ENCODE measurements at places on chromosomes 5 and 9.
A peak's percentile ranks its signal among the peaks of the same experiment; 100 is the strongest.

GRCh38 chr9:112086627-112087026 is 88.5 kb downstream of the SUSD1 start:
- no peak for DNase-seq

- DNase-seq: no peak
Measured at GRCh38 chr9:84517026-84517425, 152.5 kb upstream of the NTRK2 start.

- no peak for DNase-seq
Measured at GRCh38 chr9:107279086-107279485, 4.0 kb upstream of the RAD23B start.

DNA sequence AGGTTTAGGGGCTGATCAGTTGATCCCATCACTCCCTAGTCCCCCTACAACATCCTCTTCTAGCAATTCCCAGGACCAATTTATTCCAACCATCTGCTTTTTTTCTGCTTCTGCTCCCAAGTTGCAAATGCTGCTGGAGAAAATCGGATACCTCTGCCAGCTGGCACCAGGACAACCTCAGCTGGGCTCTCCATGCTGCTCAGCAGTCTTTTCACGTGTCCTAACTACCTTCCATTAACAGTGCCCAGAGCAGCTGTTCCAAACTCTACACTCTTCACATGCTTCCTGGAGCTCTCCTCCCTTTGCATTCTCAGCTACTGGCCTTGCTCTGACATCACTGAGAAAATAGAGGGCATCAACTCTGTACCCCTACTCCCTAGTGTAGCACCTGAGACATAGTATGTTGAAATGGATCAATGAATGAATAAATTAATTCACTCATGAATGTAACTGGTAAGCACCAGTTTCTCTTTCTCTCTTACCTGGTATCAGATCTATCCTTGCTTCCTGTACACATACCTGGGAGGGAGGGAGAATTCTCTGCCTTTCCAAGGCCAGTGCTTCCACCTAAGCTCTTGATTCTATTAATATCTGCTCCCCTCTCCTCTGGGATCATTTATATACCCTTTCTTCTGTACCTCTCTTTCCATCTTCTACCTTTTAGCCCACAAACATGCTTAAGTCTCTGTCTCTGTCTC is 191.0 kb downstream of the RAB3C start:
- no peak for DNase-seq

DNA sequence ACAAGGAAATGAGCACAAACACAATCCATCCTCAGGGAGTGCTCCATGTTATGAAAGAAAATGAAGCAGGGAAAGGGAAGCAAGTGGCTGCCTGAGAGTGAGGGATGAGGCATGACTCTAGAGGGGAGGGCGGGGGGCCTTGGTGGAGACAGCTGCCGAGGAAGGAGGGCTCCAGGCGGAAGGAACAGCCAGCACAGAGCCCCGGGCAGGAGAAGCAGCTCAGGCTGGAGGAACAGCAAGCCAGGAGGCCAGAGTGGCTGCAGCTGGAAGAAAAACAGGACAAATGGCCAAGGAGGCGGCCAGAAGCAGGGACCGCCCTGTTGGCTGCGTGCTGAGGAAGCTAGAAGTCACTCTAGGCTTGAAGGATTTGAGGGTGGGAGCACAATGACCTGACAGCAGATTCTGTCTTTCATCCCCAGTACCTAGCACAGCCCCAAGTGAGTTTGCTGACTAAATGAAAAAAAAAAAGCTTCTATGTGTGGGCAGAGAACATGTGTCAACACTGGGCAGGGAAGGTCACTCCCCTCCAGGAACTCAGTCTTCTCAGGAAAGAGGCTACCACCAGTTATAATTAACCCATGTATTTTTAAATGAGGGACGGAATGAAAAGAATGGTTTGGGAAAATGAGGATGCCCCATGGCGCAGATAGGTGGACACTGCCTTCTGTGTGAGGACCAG is 142.8 kb downstream of the DCP2 start:
- DNase-seq: no peak

GRCh38 chr9:28249424-28249823 is 676.1 kb upstream of the C9orf72 start:
- DNase-seq: no peak

DNA sequence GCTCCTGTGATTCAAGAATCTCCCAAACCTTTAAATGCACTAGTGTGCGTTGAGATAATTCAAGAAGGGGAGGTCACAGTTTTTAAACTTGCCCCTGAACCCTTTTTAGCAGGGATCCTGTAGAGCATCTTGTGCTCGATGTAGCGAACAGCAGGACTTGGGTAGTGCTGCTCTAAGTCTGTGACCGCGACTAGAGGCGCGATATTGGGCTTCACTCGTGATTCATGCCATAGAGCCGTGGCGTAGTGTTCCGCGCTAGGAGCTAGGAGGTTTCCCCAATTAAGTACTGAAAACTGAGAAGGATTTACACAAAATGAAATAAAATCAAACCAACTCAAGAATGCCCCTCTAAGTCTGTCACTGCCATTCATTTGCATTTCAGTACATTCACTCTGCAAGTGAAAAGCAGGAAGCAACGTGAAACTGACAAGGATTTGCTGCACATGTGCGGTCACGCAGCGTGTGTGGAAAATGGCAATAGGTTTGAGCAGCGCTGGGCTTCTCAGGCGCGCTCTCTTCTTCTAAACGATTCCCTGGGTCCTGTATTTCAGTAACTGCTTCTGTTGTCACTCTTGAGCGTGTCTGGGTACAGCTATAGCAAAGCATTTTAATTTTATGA is 1135.9 kb upstream of the WWC1 start:
- DNase-seq: no peak

GRCh38 chr5:157219491-157220271 is 39.0 kb downstream of the ITK start:
- DNase-seq: no peak

- no peak for DNase-seq
Measured at GRCh38 chr5:40386289-40386688, 293.4 kb upstream of the PTGER4 start.

- DNase-seq: no peak
Measured at GRCh38 chr5:123756816-123757215, 244.8 kb downstream of the CSNK1G3 start.

GRCh38 chr9:14293801-14294200 is 20.1 kb downstream of the NFIB start:
- no peak for DNase-seq

- no peak for DNase-seq
Measured at GRCh38 chr9:35996358-35996970, 38.5 kb upstream of the OR2S2 start.

DNA sequence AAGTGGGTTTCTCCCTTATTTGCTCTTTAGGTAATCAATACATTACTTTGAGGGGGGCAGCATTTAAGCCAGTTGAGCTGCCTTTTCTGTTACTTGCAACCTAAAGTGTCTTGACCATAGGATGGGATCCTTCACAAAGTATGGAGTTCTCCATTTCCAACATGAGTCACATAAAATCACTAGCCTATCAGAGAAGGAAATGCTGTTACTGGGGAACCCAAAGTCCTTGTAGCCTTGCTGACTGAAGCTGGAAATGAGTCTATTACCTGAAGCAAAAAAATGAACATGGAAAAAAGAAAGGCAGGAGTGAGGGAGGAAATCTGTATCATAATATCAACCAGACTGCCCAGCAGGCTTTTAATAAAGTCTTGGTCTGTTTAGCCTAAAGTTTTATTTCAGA is 42.8 kb upstream of the SLIT3 start:
- DNase-seq: no peak

GRCh38 chr5:43410414-43410813 is 1.8 kb downstream of the CCL28 start:
- DNase-seq: no peak

DNA sequence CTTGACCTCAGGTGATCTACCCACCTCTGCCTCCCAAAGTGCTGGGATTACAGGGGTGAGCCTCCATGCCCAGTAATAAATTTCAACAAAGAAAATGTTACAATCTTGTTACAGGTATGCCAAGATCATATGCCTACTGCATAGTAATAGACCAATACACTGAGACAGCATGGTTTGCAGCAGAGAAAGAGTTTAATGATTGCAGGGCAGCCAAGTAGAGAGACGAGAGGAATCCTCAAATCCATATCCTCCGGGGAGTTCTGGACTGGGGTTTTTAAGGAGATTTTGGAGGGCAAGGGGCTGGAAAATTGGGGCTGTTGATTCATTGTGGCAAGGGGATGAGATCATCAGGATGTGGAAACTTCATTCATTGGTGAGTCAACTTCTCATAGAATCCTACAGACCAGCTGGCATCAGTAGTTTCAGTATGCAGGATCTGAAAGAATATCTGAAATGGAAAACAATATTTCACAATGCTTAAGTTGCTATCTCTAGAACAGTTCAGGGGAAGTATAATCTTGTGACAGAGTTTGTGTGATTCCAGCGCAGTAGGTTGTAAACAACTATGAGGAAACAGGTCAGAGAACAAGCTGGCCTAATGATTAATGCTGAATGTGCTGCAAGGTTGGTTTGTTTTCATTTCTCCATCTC is 14.8 kb upstream of the TUT7 start:
- DNase-seq: no peak

GRCh38 chr5:89436464-89436863 is 553.5 kb upstream of the MEF2C start:
- DNase-seq: no peak

- DNase-seq: no peak
Measured at GRCh38 chr5:102090770-102091169, 205.3 kb downstream of the SLCO4C1 start.

GRCh38 chr5:65141493-65141892 is 340.2 kb downstream of the ADAMTS6 start:
- no peak for DNase-seq

GRCh38 chr9:123722378-123722777 is 207.5 kb downstream of the DENND1A start:
- DNase-seq: no peak

DNA sequence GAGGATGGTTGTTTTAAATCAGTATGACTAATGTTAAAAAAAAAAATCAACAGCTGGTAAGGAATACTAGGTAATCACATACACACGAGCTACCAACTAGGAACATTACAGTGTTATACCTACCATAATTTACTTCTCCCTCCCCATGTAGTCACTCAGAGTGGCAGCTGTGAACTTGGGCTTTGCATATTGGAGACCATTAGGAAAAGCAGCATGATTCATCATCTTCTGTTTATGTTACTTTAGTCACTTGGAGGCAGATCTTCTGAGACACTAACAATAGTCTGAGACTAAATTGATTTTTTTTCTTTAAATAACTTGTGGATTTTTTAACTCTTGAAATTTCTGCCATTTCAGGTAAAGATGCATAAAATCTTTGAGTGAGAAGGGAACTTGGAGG is 141.5 kb upstream of the NR4A3 start:
- no peak for DNase-seq

- DNase-seq: no peak
Measured at GRCh38 chr5:17182494-17182893, 34.9 kb upstream of the BASP1 start.

GRCh38 chr9:77433675-77434445 is 214.3 kb downstream of the GNA14 start:
- DNase-seq: peak; percentile 11

DNA sequence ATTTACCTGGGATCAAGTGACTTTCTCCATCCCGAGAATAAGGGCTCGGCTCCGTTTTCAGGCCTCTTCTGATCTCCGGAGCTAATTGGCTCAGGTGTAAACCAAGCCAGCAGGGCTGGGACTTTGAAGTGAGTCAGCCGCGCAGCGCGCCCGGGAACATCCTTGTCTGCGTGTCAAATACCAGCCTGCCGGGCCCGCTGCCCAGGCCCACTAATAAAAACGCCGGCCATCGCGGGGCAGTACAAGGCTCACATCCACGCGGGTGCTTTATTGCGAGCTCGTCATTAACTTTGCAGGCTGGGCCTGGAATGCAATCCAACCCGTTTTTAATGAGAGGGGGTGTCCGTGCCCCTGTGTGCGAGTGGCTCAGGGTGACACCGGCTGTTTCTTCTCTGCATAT is 416.8 kb downstream of the IRX2 start:
- DNase-seq: no peak

DNA sequence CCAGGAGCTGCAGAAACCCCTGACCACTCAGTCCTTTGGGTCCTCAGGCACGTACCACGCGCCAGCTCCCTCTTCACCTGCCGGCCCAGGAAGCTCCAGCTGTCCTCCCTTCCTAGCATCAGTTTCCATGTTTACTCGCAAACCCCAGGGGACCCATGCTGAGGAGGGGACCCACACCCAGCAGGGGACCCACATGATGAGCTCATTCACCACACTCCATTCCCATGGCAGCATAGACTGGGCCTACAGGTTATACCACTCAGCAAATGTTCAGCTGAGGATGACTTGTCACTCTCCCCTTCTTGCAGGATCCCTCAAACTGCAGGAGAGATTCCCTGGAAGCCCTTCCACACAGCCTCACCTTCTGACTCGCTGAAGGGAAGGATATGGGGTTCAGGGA is 73.5 kb upstream of the GALNT10 start:
- DNase-seq: no peak

- DNase-seq: no peak
Measured at GRCh38 chr9:119588874-119589744, 219.9 kb upstream of the BRINP1 start.

DNA sequence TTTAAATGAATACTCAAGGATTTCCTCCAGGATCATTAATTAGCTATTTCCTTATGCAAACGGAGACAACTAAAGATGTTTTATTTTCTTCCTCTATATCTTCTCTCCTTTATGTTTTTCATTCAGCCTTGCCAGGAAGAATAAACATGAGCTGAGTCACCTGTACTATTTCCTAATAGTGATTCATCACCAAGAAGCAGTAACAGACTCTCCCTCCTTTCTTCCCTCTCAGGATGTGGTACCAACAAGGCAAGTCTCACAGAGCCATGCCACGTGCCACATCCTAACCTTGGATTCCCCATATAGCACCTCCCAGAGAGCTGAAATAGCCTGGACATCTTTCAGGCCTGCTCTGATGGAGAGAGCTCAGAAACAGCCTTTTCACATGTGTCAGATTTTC is 758.6 kb upstream of the DMAC1 start:
- no peak for DNase-seq

- no peak for DNase-seq
Measured at GRCh38 chr9:81609782-81610739, 79.3 kb downstream of the TLE1 start.

DNA sequence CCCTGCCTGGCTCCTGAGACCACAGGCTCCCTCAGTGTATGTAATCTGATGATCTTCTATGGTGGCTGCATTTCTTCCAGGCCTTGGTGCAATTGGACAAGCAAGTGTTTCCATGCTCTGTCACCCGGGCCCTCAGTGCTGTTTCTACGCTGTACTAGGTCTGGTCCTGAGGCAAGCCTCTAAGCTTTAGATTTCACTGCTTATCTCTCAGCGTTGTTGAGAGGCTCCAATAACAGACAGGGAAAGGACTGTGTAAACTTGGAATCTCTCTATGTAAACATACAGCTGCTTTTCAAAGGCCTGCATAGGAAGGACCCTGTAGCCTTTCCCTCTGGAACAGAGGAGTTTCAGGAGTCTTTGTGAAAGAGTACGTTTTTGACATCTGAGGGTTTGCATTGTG is 38.6 kb upstream of the NFIB start:
- no peak for DNase-seq
